ENCODE measurements at places on chromosomes 1 and 21. TPM values are rescaled to one million over a fixed set of nuclear protein-coding genes. Genes with fewer than 3 reads are reported as not detected.

Gene LRRC53
- total RNA-seq: not detected

Gene ZFP69
- total RNA-seq: 4.6 TPM

Gene GJA4
- total RNA-seq: not detected

- H3K27ac ChIP-seq: no peak overlapping the region
- H3K4me1 ChIP-seq: no peaks in the 10 kb centered on the region
- H3K36me3 ChIP-seq: no peaks in the 10 kb centered on the region
- H3K4me3 ChIP-seq: no peak overlapping the region
- no peak for DNase-seq
Observed at GRCh38 chr21:14870853-14871149, 194.0 kb downstream of the NRIP1 start.

- DNase-seq: no peak
- H3K4me3 ChIP-seq: no peak overlapping the region
- no peaks in the 10 kb centered on the region for H3K36me3 ChIP-seq
- H3K27me3 ChIP-seq: no peaks in the 10 kb centered on the region
- no peak overlapping the region for H3K27ac ChIP-seq
- H3K4me1 ChIP-seq: no peaks in the 10 kb centered on the region
Observed at GRCh38 chr1:4838231-4838630, 183.8 kb downstream of the AJAP1 start.

GRCh38 chr1:248622570-248623001 lies 12.3 kb downstream of the OR2T11 start:
- H3K4me1 ChIP-seq: no peaks in the 10 kb centered on the region
- no peak overlapping the region for H3K4me3 ChIP-seq
- H3K36me3 ChIP-seq: no peaks in the 10 kb centered on the region
- peak; percentile 41 for DNase-seq

Measured in natural killer cell (primary cell).